ENCODE measurements at places on chromosomes 6 and 20.

GRCh38 chr6:169188475-169188874 is 65.2 kb downstream of the THBS2 start:
- DNase-seq = no peak

DNA sequence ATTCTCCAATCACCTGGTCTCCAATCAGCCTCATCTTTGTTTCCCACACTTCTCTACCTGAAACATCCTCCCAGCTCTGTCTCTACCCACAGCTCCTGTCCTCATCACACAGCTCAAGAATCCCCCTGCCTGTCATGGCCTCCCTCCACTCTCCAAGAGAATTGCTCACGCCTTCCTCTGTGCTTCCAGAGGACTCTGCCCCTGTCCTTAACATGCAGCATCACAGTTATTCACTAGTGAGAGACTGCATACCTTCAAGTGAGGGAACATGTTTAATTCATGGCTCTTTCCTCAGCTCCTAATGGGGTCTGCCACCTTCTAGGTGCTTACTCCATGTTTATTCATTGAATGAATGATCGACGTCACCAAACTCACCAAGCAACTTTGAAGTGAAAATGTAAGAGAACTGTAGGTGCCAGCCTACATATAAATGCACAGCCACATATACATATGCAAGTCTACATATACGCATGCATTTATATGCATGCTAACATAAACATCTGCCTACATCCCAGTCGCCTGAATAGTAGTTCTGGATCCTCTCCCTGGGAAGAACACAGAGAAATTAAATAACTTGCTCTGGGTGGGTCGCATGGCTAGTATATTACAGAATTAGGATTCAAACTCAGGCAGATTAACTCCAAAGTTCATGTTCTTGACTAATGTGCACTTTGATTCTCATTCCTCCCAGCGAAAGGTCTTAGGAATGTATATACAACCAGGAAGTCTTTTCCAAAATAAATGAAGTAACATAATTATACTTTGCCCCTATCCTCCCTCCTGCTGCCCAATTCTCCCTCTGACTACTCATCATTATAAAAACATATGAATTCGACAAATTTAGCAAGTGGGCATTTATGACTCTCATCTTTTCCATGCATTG is 295.6 kb downstream of the MAFB start:
- no peak for DNase-seq

- DNase-seq = no peak
Measured at GRCh38 chr6:5942591-5942990, 64.1 kb downstream of the NRN1 start.

DNA sequence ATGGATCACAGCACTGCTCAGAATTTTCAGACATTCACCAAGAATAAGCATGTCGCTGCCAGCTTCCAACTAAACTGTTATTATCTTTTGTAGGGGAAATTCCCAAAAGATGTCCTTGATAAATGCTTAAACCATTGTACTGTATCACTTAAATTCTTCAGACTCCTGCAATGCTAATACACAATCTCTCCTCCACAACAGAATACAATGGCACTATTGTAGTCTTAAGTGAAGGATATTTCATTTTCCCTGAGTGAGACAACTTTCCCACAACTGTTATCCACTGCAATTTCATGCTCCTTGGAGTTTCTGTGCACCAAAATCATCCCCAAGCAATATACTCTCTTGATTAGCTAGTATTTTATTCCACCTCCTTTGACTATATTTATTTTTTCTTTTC is 189.7 kb downstream of the COL9A1 start:
- DNase-seq = no peak

DNA sequence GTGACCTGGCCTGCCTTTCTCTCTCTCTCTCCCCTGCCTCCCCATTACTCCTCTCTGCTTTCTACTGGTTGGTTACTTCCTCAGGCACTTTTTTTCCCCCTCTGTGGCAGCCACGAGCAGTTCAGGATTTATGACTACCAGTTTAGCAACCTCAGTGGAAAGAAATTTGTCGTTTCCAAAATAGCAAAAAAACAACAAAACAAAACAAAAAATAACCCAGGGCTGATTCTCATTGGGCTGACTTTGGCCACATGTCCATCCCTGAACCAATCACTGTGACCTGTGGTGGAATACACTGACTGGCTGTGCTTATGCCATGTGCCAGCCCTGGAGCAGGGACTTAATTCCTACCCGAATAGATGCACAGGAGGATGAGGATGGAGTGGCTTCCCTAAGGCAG is 137.4 kb downstream of the TFAP2C start:
- no peak for DNase-seq

DNA sequence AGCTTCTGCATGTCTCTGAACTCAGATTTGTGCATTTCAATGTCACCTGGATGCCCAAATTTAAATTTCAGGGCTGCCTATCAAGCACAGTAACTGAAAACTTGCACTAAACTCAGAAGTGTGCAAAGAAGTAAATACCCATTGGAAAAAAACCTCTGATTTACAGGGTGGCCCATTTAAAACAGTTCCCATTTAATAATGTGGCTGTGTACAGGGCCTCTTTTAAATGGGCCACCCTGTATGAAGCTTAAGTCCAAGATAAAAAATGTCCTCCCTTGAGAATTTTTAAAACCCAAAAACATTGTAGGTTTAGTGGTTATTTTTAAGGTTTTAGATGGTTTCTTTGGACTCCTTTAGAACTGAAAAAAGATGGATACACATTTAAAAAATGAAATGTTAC is 202.1 kb upstream of the RUNX2 start:
- no peak for DNase-seq

GRCh38 chr6:169915769-169916550 is 164.5 kb downstream of the ERMARD start:
- DNase-seq = no peak

DNA sequence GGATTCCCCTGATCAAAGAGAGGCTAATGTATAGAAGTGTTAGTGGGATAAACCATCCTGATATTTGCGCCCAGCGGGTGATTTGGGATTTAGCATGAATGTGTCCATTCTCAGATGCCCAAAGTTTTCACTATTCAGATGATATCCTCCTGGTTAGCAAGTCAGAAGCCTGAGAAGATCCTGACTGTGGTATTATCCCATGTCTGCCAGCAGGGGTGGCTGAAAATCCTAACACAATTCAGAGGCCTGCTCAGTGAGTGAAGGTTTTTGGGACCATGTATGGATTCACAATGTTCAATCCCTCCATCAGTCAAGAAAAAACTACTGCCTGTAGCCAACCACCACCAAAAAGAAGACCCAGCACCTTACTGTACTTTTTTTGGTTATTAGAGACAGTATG is 34.1 kb upstream of the SPACA1 start:
- no peak for DNase-seq
